NCI-H2171 (cell line): ENCODE measurements at places on chromosomes 3 and 15.

DNA sequence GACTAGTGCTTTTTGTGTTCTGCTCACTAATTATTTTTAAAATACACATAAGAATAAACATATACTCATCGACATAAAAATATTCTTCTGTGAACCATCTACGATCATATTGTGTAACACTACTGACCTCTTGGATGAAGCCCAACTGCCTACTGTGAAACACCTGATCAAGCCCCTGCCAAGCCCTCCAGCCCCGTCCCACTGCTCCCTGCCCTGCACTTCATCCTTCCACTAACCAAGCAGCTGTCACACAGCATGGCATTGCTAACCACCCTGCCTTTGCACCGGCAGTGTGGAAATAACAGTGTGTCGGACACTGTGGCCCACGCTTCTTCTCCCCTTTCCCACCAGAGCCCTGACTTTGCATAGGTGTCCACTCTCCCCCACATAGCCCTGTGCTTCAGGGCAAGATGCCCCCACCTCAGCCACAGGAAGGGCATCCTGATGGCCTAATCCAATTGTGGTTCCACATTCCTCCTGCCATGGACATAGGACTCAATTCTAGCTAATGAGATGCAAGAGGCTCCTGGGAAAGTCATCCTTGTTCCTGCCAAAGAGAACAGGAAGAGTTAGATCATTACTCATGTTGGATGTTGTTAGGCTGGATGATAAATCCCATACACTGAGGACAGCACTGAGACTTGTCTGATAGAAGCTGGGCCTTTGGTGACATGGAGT lies 35.0 kb upstream of the ARID3B start:
- no peak for DNase-seq

DNA sequence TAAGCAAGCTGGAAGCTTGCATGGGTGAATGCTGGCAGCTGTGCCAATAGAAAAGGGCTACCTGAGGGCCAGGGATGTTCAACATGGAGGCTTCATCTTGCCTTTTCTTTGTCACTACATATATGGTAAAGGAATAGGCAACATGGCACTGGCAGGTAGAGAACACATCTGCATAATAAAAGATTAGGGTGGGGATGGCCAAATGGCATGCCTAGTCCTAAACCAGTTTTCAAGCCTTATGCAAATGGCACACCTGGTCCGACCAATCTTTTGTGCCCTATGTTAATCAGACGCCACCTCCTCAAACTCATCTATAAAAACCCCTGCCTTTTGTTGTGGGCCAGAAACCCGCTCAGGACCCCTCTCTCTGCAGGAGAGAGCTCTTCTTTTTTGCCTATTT lies 216.8 kb upstream of the PROK2 start:
- no peak for DNase-seq

DNA sequence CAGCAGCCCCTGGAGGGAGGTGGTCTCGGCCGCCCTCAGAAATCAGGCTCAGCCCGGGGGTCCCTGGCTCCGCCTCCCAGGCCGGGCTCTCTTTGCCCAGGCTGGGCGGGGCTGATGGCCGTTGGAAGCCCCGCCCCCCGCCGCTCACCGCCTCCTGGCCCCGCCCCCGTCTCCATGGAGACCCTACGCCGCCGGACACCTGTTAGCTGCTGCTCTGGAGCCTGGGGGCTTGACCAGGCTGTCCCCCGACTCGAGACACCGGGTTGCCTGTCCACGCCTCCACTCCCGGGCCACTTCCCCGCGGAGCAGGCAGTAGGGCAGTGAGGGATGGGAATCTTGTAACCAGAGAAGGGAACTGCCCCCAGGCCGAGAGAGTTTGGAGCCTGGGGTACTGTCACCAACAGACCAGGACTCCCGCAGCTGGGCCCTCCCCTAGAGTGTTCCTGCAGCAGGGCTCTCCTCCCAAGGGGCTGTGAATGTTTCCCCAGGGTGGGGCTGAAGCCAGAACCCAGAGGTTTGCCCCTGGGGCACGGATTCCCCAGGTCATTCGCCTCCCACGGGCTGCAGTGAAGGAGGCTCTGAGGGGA lies 27.8 kb upstream of the RPL32 start:
- no peak for DNase-seq

DNA sequence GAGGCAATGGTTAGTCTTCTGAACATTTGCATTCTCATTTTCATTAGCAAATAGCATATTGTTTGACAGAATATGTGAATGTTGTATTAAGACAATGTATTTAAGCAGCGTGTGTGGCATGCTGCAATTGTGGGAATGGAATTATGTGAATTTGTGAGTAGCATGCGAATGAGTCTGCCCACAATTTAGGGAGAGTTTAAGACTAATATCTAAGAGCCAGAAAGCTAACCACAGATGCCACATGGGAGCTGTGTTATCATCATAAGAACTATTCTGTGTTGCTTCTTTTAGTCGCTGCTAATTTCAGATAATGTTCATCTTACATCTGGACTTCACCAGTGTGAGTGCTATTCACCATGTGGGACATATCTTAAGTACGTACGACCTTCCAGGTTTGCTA lies 494.5 kb downstream of the RBMS3 start:
- DNase-seq = no peak

GRCh38 chr15:100785181-100786138 lies 94.2 kb upstream of the ALDH1A3 start:
- no peak for DNase-seq

DNA sequence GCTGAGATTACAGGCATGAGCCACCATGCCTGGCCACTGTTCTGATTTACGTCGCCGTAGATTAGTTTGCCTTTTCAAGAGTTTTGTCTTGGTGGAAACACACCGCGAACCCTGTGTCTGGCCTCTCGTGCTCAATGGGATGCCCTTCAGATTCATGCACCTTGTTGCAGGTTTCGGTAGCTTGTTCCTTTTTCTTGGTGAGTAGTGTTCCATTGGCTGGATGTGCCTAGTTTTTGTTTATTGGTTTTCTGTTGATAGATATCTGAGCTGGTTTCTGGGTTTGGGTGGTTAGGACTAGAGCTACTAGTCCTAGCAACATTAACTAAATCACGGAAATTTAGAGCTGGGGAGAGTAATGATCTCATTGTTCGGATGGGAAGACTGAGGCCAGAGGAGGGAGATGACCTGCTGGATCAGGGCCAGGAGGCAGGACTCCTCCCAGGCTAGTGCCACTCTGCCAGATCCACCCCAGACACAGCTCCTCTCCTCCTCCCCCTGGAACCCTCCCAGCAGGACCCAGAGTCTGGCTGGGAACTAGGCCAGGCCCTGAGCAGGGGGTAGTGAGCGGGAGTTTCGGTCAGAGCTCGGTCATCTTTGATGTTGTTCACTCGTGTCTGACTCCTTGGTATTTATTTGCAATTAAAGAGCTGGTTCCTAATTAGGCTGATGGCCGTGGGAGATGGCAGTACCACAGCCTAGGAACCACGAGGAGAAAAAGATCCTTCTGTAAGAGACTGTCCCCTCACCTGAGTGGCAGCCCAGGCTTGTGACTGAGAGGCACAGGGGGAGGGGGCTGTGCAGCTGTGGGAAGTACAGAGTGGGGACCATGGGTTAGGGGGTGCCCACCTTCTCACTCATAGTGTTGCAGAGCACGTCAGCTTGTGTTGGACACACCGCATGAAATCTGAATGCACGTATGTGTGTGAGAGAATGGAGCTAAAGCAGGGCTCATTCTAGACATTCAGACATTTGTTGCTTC lies 73.4 kb downstream of the SMAD6 start:
- DNase-seq = no peak

DNA sequence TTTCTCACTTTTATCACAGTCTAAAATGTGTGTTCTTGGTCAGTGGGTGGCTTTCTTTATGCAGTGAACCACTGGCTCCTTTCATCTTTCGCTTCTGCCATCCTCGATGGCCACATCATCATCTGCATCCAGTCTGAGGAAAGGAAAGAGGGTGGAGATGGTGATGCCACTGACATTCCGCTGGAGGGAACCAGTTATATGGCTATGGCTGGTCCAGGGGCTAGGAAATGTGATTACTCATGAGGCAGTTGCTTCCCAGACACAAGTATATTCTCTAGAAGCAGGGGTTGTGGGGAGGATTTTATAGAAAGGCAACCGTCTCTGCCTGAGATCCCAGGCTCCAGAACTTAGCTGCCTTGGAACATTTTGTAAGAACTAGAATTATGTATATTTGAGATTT lies 246.7 kb upstream of the AZI2 start:
- DNase-seq = no peak

GRCh38 chr3:172543884-172544283 lies 20.7 kb upstream of the TNFSF10 start:
- no peak for DNase-seq

- DNase-seq = no peak
These were observed 48.1 kb downstream of the ALCAM start for GRCh38 chr3:105414841-105415240.

- no peak for DNase-seq
These were observed 134.3 kb downstream of the TIGIT start for GRCh38 chr3:114428044-114428595.

- no peak for DNase-seq
These were observed 48.7 kb upstream of the CRTC3 start for GRCh38 chr15:90481023-90481422.

DNA sequence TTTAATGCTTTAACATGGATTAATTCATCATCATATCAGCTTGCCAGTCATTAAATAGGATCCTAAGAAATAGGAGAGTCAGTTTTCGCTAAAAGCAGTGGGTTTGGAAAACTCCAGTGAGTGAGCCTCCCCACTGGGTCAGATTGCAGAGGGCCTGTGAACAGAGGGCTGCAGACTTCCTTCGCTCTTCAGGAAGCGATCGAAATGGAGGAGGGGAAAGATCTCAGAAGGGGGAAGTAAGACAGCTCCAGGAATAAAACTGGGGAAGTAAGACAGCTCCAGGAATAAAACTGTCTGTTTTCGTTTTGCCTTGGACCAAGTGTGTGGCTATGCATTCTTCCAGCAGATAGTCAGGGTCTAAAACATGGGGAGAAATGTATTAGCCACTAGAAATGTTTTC lies 124.8 kb upstream of the C15orf61 start:
- DNase-seq = no peak

GRCh38 chr3:172244011-172244410 lies 204.2 kb downstream of the GHSR start:
- no peak for DNase-seq

DNA sequence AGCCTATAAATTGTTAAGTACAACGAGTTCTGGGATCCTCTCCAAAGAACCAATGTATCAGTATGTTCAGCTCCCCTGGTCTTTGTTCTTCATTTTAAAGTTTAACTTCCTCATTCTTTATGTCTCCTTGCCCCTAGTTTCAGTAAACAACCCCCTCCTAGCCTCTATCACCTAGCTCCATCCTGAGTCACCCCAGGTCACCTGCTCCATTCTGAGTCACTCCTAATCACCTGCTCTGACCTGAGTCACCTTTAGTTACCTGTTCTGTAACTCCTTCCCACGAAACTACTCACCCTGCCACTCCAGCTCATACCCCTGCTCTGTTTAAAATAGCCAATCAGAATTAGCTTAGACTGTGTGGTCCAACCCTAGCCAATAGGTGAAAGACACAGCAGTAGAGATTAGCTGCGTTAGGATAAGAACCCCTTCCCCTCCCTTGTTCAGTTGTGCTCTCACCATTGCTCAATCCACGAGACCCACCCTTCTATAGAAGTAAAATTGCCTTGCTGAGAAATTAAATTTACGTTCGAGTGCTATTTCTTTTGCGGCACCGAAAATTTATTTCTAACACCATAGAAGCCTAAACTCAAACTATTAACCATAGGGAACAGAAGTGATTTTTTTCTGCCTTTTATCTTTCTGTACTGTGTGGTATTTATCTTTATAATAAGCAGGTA lies 245.0 kb upstream of the ADAMTS9 start:
- DNase-seq = no peak

GRCh38 chr3:117463276-117464115 lies 753.9 kb downstream of the TUSC7 start:
- no peak for DNase-seq

- DNase-seq = no peak
These were observed 332.3 kb upstream of the EPHA3 start for GRCh38 chr3:88775026-88775690.
